Activated T-helper 1 cell treated with anti-CD3 and anti-CD28 coated beads, Interleukin-2, amount 50 U/mL, for 16 hours (primary cell): ENCODE measurements at places on chromosomes 13 and 19.

DNA sequence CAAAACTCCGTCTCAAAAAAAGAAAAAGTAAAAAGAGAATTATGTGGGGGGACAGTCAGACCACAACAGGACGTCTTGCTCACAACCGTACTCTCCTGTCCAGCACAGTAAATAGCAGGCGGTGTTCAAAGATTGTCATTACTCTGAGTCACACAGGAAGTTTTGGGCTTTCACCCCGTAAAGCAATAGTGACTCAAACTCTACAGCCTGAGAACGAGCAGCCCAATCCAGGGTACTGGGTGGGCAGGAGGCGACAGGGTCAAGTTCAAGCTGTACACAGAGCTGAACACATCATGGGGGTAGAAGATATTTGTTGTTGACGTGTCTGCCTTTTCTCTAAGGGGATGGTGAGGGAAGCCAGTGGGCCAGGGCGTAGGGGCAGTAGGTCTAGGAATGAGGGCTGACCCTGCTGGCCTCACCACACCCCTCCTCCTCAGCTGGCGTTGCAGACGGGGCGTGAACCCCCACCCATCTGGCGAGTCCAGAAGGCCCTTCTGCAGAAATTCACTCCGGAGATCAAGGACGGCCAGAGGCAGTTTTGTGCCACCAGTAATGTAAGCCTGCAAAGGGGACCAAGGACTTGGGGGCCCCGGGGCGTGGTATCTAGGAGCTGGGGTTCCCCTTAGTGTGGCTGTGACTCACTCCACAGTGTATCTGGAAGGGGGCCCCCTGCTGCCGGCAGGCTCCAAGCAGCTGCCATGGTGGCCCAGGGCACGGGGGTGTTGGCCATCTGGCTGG lies 23.3 kb downstream of the PRR12 start:
- DNase-seq = no peak

- DNase-seq = no peak
These were observed 4.0 kb downstream of the RTN2 start for GRCh38 chr19:45492627-45493470.

DNA sequence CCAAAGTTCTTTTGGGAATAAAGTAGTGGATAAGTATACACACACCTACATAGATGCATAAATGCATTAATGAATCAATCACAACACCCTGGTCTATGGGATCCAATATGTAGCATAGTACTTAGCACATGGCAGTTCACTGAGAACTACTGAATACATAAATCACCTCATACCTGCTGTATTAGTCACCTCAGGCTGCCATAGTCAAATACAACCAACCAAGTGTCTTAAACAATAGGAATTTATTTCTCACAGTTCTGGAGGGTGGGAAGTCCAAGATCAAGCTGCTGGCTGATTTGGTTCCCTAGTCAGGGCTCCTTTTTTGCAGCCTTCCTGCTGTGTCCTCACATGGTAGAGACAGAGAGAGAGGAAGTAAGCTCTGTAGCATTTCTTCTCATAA lies 228.2 kb downstream of the NHLRC3 start:
- no peak for DNase-seq

GRCh38 chr13:47109028-47109427 lies 212.2 kb upstream of the HTR2A start:
- DNase-seq = no peak

GRCh38 chr13:45353895-45354294 lies 12.9 kb upstream of the TPT1 start:
- DNase-seq = no peak

- no peak for DNase-seq
These were observed 17.0 kb downstream of the RBM26 start for GRCh38 chr13:79389026-79389425.

DNA sequence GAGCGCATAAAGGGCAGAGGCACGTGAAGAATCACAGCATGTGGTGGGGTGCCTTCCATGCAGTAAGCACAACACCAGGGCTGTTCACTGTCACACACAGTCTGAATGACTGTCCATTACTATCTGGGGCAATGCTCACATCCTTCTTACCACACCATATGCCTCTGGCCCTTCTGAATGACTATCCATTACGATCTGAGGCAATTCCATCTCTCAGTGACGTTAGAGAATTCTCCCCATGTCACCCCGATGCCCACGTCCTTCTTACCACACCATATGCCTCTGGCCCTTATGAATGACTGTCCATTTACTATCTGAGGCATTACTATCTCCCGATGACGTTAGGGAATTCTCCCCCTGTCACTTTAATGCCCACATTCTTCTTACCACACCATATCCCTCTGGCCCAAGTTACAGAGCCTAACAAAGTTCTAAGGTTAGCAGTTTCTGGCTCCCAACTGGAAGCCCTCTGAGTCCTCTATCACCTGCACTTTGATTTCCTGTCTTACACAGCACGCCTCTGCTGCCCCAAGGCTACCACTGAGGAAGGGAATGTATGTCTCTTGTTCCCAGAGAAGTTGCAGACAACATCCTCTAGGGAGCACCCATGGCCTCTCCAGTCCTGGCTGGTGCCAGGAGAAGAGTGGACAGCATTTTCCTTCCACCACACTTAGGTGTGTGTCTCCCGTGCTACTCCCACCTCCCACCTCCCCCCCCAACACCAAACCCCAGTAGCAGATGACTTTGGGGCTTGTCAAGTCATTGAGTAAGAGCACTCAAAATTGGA lies 154.8 kb downstream of the COG6 start:
- no peak for DNase-seq

DNA sequence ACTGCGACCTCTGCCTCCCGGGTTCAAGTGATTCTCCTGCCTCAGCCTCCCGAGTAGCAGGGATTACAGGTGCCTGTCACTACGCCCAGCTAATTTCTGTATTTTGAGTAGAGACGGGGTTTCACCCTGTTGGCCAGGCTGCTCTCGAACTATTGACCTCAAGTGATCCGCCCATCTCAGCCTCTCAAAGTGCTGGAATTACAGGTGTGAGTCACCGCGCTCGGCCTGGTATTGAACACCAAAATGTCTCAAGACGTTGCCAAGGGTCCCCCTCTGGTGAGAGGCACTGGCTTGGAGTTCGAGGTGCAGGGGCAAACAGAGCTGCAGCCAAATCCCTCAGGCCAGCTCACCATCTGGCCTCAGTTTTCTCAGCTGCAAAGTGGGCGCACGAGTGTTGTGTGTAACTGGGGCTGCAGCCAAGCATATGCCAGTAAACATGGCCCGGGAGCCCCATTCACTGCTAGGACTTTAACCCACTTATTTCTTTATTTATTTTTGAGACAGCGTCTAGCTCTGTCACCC lies 8.0 kb downstream of the TJP3 start:
- no peak for DNase-seq
